ENCODE measurements at places on chromosomes 13 and 19.

DNA sequence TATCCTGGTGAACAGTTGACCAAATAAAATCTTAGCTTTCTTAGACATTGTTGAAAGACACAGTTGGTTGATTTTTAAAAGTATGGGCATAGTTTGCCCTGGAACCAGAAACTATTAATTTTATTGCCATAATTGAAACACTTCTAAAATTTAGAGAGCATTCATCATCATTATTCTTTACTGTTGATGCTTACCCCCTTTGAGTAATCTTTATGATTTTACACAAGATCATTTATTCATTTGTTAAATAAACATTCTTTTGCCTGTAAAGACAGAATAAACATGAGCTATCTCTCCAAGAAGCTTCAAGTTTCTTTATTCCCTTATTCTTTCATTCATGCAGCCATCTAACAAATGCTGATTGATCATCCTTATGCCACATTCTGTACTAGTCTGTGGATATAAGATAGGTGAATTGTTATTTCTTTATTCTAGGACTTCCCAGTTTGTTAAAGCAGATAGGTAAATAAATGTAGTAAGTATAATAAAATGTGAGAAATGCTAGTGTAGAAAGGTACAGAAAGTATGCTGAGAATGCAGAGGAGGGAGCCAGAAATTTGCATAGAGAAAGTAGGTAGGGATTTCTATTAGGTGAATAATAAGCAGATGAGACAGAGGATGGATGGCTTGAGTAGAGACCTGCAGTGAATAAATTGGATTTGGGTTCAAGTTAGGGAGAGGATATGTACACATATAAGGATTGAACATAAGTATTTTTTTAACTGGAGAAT, 8.2 kb downstream of the SERTM1 start:
- no peak for DNase-seq

- DNase-seq, result no peak
These were observed 22.2 kb downstream of the PPP2R1A start for GRCh38 chr19:52211926-52212571.

- no peak for DNase-seq
These were observed 43.6 kb downstream of the ZNF611 start for GRCh38 chr19:52691215-52691610.

- no peak for DNase-seq
These were observed 172.2 kb downstream of the DNAJC15 start for GRCh38 chr13:43195551-43195950.

- DNase-seq, result no peak
These were observed 6.2 kb downstream of the KLF5 start for GRCh38 chr13:73065036-73065435.

GRCh38 chr19:2461751-2462634, 5.2 kb upstream of the LMNB2 start:
- peak; percentile 45 for DNase-seq

- DNase-seq, result no peak
These were observed 5.4 kb downstream of the LINGO3 start for GRCh38 chr19:2302319-2303210.

- no peak for DNase-seq
These were observed 86.5 kb downstream of the KCTD12 start for GRCh38 chr13:76799696-76800095.

DNA sequence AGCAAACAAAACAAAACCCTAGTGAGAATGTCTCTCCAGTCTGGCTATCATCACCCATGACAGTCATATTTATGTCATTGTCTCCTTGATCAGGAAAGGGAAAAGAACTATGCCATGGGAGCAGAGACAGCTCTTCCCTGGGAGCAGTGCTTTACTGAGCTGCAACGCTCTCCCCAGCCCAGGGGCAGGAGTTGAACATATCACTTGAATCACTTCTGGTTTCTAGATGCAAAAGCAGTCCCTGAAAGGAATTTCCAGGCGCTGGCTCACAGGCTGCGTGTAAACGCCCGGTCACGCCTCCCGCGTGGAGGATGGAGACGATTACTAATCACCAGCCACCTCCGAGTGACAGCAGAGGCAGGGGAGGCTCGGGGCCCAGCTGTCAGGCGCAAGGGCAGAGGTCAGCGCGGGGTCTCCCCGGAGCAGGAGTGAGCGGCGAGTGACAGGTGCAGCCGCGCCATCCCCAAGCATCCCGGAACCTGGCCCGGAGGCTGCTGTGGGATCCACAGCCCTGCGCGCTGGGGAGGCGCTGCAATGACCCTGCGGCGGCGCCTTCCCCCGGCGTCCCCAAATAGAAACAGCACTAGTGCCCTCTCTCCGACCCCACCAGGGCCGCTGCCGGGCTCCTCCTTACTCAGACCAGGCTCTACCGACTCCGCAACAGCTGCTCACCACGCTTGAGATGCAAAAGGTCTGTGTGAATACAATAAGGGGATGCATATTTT, 23.5 kb upstream of the DCLK1 start:
- DNase-seq, result no peak

DNA sequence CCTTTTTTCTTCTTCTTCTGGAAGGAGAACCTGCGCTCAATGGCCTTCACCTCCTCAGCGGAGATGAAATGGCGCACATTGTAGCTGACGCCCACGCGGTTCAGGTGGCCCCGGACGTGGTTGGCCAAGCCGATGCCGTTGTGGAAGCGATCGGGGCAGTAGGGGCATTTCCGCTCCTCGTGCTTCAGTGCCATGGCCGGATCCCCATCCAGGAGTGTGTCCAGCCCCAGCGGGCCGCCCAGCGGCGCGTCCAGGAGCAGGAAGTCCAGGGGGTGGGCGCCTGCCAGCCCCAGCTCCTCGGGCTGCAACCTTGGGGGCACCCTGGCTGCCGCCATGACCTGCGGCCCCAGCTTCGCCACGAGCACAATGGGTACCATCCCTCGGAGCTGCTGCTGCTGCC, 11.2 kb downstream of the WIZ start:
- no peak for DNase-seq

GRCh38 chr19:48659768-48660167, 13.0 kb downstream of the NTN5 start:
- no peak for DNase-seq

GRCh38 chr19:46451352-46451751, 20.0 kb downstream of the PNMA8A start:
- DNase-seq, result no peak

GRCh38 chr19:19866611-19867248, 1.0 kb downstream of the ZNF253 start:
- DNase-seq, result peak; percentile 8

- peak; percentile 26 for DNase-seq
These were observed 36.3 kb downstream of the ELF1 start for GRCh38 chr13:40982772-40983171.

DNA sequence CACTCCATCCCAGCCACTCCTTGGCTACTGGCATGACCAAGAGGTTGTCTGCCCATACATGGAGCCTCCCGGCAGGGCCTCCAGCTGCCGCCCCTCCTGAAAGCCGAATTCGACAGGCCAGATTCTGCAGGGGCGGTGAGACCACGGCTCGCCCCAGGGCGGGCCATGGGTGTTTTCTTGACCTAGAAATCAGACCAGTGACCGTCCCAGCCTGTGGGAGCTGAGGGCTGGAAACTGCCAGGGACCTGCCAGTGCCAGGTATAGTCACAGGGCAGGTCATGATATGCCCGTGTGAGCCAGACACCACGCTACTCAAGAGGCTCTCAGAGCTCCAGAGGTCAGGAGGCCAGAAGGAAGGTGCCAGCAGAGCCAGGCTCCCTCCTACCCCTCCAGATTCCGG, 16.8 kb downstream of the DAPK3 start:
- no peak for DNase-seq

DNA sequence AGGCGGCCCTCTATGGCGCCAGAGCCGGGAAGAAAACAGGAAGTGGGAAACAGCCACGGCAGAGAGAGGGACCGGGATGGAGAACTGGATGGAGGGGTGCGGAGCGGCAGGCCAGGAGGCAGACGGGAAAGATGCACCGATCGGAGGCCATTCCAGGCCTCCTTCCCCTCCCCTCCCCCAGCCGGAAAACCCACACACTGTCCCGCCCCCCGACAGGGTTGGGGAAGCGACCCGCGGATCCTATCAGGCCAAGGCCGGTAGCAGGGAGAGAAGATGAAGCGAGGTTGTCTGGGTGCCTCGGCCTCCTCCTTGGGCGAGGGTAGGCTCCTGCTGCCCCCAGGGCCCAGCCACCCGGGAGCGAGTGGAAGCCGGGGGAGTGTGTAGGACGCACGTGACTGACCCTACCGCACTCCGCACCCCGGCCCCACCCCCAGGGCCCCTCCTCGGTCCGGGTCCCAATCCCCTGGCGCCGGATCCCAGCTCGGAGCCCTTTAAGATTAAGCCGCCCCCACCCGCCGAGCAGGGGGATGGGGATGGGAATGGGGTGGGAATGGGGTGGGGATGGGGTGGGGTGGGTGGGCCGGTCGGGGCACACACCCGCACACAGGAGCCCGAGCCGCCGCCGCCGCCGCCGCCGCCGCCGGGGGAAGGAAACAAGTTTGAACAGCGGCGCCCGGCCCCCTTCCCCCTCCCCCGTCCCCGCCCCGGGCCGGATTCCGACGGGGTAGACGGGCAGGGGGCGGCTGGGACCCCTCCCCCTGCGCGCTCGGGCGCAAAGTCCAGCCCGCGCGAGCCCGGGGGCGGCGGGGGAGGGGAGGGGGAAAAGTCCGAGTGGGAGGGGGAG, 1.5 kb downstream of the ERF start:
- peak; percentile 51 for DNase-seq

DNA sequence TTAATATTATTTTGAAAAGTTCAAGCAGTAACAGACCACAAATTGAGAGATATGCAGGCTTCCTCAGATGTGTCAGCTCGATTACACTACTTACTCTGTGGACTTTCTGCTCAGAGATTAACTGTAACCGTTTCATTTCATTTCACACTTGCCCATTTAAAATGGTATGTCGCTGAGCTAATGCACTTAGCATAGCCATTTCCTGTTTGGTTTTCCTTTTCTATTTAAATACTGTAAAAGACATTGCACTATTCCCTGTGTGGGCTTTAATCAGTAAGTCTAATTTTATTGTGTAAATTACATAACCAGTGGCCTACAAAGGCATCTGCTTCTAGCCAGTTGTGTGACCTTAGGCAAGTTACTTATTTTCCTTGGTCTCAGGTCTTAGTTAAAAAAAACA, 237.6 kb downstream of the LACC1 start:
- DNase-seq, result no peak

- no peak for DNase-seq
These were observed 15.5 kb downstream of the MCF2L start for GRCh38 chr13:112984501-112984900.

DNA sequence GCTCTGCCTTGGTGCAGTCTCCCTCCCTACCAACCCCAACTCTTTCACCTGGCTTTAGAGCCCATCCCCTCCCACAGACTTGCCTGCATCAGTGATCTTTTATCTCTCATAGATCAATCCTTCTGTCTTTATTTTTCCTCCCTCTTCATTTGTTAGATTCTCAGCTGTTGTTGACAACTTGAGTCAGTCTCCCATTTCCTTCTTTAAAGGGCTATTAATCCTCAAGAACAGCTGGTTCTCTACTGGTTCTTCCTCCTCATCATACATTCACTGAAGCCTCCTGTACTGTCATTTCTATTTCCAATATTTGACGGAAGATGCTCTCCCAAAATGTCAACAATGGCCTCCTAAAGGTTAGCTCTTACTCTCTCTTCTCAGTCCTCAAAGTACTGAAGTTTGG, 408.2 kb downstream of the TBC1D4 start:
- DNase-seq, result no peak

GRCh38 chr13:72839831-72840426, 58.0 kb downstream of the PIBF1 start:
- peak; percentile 3 for DNase-seq

DNA sequence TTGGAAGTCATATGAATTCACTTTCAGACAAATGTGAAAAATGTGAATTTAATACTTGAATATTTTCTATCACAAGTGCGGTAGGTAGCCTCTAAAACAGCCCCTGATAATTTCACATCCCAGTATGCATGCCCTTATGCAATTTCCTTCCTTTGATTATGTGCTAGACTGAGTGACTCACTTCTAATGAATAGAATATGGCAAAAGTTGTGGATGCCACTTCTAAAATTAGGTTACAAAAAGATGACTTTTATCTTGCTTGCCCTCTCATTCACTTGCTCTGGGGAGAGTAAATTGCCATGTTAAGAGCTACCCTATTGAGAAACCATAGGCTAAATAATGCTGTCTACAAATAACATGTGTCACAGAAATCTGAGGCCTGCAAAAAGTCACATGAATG, 402.5 kb upstream of the PCDH9 start:
- no peak for DNase-seq

DNA sequence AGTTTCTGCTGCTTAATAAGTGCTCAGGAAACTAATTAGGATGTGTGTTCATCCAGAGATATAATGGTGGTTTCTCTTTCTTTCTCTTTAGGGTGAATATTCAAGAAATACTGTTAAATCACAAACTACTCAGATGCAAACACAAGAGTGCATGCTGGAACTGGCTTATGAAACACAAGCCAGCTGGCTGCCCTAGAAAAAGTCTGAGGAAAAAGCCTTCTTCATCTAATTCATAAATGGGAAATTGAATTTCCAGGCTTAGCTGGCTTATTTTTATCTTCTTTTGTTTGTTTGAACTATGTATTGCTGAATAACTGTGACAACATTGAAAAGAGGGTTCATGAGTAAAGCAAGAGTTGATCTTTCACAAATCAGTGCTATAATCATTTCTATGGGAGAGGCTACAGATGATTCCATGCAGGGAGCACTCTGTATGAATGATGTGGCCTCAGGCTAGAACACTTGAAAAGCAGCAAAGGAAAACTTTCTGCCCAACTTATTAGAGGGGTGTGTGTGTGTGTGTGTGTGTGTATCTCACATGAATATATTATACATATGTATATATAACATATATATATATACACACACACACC, 69.8 kb upstream of the SCEL start:
- no peak for DNase-seq

DNA sequence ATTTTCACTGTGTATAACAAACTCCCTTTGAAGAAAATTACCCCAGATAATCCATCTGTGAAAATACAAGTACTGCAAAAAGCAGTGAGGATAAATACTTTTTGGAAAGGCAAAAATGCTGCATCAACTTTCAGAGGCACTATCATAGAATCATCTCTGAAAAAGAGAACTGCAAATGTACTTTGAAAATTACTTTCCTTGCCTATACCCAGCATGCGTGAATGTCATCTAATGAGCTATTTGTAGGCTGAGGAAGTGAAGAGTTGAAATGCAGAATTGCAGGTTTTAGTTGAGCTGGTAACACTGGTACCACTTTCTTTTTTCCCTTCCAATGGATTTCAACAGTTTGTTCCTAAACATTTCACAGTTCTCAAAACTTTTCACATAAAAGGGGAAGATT, 196.7 kb downstream of the TBC1D4 start:
- no peak for DNase-seq

- DNase-seq, result no peak
These were observed 146.4 kb upstream of the SLITRK5 start for GRCh38 chr13:87524775-87525174.

GRCh38 chr19:15022752-15023151, 26.5 kb upstream of the CASP14 start:
- no peak for DNase-seq

- DNase-seq, result no peak
These were observed 283.3 kb downstream of the DIAPH3 start for GRCh38 chr13:59880468-59880867.

GRCh38 chr13:79803989-79804388, 323.0 kb downstream of the NDFIP2 start:
- DNase-seq, result no peak

Data from activated T-cell treated with anti-CD3 and anti-CD28 coated beads for 1 hour (primary cell).